Activated naive CD4-positive, alpha-beta T cell treated with Interleukin-2 at 50 U/mL for 16 hours (primary cell): ENCODE measurements at places on chromosomes 5 and 9.
A peak's percentile ranks its signal among the peaks of the same experiment; 100 is the strongest.

DNA sequence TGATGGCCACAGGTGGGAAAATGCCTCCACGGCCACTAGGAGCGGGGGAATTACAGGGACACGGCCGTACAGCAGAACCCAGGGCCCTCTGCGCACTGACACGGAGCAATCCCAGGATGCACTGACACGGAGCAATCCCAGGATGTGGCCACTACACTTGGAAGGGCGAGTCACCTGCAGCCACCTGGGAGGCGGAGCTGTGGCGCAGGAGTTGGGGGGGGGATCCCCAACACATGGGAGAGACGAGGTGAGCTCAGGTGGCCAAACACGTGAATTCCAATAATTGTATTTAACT is 6.8 kb downstream of the CLPTM1L start:
- no peak for DNase-seq

- no peak for DNase-seq
These were observed 20.5 kb upstream of the JAK2 start for GRCh38 chr9:4964540-4964939.

GRCh38 chr5:176185133-176185733 is 53.0 kb upstream of the SIMC1 start:
- DNase-seq: no peak

- no peak for DNase-seq
These were observed 143.2 kb upstream of the DMRT1 start for GRCh38 chr9:698276-698675.

DNA sequence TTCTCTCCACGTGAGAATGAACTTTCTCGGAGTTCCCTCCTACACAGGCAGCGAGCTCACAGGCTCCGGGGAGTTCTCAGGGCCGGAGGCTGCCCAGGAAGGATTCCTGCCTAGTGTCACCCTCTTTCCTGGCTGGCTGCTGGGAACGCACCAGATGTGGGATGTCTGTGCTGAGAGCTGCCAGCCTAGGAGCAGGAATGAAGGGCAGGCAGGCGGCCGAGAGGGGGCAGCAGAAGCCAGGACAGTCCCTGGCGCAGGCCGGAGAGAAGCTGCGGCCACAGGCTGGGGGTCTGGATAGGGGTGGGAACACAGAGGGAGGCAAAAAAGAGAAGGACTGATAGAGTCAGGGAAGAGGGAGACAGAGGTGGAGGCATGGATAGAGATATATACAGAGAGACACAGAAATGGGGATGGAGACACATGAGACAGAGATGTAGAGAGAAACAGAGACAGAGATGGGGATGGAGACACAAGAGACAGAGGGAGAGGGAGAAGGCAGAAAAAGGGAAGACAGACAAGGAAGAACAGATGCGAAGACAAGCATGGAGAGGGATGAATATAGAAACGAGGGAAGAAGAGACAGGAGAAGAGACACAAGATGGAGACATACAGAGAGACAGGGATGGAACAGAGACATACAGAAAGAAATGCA is 25.3 kb upstream of the ENHO start:
- peak; percentile 32 for DNase-seq

DNA sequence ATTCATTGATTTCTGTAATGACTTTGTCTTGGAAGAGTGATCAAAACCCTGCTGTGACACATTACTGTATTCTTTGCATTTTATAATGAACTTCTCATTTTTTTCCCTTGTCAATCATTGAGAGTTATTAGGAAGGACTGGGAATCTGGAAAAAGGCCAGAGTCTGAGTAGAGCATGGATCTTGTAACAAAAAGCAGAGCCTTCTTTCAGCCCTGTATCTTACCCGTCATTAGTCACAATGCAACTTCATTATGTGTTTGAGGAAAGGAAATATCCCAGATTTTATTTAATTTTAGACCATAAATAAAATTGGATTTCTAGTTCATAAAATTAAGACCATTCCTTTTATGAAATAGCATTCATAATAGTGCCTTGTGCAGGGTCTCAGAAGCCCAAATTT is 131.4 kb downstream of the ARHGEF28 start:
- no peak for DNase-seq

GRCh38 chr9:93053781-93054331 is 4.6 kb upstream of the SUSD3 start:
- DNase-seq: no peak

DNA sequence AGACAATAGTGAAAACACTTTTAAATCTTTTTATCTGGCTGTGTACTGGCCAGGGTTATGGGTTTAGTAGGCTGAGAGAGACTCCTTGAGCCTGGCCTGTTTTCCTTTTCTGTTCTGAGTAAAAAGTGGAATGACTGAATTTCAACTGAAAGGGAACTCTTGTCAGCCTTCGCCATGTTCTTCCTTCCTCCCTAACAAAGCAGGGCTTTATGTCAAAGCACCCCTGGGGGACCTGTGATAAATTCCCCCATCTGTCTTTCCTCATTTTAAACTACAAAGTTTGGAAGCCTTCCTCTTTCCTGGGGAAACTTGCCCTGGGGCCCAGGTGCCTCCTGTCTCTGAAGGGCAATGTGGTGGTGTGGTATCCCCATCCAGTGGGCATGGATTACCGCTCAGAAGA is 29.7 kb downstream of the LARP1 start:
- DNase-seq: no peak

DNA sequence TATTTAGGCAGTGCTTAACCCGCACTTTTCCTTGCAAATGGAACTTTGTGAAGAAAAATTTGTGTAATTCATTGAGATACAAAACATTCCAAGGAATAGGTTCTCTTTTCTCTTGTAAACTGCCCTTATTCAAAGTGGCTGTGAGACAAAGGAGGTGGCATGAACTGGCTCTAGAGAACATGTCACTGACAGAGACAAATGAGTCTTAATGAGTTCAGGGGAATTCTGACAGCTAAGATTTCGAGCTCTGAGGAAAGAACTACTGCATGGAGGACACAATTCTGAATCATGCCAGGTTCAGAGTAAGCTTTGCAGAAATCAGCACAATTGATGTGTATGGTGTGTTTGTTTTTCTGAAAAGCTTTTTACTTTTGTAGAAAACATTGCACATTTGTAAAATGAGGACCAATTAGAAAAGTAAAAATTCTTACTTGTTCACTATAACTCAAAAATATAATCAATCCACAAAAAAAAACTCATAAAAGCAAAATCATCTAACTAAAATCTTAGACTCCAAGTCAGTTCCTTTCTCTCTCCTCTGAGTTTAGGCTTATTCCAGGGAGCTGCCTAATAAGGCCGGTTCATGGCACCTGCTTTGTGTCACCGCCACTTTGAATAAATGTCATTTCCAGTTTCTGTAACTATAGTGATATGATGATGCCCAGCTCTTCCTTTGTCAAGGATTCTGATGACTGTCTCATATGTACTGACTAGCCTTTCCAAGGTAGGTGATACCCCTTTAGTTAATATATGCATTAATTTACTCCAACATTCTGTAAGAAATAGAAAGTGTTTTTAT is 163.2 kb downstream of the HCN1 start:
- DNase-seq: no peak

GRCh38 chr9:92146610-92147009 is 31.4 kb upstream of the SPTLC1 start:
- DNase-seq: no peak

DNA sequence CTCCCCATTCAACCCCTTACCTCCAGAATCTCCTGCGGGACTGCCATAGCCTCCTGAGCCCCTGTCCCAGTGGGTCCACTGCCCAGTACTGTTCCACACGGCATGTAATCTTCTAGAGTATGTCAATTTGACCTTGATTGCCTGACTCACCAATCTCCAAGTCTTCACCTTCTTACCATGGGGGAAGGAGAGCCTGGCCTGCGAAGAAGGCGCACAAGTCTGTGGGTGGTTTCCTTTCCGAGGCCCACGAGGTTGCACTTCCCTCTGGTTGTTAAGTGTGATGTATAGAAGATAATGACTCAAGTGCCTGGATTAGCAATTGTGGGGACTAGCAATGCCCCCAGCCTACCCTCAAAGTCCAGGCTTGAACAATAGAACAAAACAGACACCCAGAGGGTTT is 8.1 kb upstream of the TENT4A start:
- DNase-seq: no peak

DNA sequence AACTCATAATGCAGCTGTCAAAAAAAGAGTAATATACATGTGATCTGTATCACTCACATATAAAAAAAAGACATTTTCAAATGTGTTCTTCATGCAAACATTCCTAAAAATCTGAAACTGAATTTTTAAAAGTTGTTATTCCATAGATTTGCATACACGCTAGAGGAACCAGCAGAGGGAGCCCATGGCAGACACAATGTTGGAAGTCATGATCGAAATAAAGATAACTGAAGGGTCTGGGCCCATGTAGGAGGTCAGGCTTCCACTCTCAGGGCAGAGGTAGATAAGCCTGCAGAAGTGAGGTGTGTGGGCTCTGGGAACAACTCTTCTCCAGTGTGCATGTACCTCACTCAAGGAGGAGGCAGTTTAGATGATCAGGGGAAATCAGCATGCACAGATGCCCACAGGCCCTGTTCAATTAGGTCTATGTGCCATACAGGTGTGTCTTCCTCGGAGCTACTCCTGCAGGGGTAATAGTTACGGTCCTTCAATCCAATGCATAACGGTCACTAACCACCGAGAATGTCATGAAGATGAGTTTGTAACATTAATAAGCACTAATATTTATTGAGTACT is 208.6 kb downstream of the EPB41L4A start:
- DNase-seq: no peak

DNA sequence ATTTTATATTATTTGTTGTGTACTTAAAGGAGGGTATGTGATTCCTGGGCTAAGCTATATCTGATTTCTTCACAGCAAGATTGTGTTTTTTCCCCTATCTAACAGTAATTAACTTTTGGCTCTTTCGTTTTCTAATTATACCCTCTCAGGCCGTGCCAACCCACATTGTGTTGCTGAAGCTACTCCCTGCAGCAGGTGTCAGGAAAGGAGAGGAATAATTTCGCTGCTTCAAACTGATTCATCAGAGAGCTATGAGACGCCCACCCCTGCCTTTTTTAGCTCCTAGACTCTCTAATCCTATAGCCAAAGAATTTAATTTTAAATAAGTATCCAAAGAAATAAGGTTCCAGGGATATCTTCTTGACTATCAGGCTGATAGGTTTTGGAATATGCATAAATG is 3.8 kb downstream of the CAVIN4 start:
- no peak for DNase-seq

GRCh38 chr5:149638546-149639241 is 57.4 kb downstream of the ARHGEF37 start:
- DNase-seq: no peak

- DNase-seq: peak; percentile 72
These were observed 3.0 kb downstream of the N4BP3 start for GRCh38 chr5:178116143-178116885.

- no peak for DNase-seq
These were observed 7.7 kb downstream of the PAX5 start for GRCh38 chr9:37026113-37026930.

DNA sequence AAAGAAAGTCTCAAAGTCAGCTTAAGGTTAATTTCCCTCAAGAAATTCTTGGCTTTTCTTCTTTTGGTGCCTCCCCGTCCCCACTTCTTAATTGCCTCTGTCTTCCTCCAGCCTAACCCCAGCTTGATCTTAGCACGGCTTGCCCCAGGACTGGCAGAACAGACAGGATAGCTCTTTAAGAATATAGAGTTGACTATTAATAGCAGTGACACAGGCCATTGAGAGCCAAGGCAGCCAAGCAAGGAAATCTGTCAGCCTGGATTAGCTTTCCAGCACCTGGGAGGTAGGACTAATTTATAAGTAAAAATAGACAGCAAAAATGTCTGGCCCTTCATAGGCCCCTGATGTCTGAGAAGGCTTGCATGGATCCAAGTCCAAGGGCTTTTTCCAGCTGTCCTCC is 384.6 kb upstream of the SLC30A5 start:
- DNase-seq: no peak

- DNase-seq: no peak
These were observed 124.8 kb upstream of the RAD23B start for GRCh38 chr9:107158321-107158720.
